NCI-H187 treated with DMSO at 0.1 percent for 48 hours (cell line): ENCODE measurements at places on chromosomes 5 and 9.

- no peak for DNase-seq
These were observed 11.3 kb downstream of the RGS14 start for GRCh38 chr5:177368869-177369644.

GRCh38 chr5:171432583-171433351 lies 13.3 kb downstream of the FGF18 start:
- DNase-seq, result no peak

DNA sequence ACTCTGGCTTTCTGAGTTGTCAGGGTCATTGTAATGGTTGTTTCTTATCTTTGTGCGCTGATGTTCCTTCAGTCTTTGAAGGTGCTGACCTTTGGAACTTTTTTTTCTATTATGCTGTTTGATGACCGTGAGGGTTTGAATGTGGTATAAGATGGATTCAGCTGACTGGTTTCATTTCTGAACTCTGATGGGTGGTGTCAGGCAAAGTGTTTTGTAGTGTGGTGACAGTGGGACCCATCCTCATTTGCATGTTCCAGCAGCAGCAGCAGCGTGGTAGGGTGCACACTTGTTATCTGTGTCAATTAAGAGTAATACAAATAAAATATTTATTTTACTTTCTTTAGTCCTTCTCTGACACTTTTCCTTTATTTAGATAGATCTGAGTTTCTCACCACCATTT lies 227.7 kb upstream of the PRR16 start:
- DNase-seq, result no peak

GRCh38 chr5:139745132-139745799 lies 50.3 kb upstream of the PSD2 start:
- no peak for DNase-seq

GRCh38 chr9:85508616-85509015 lies 233.1 kb downstream of the AGTPBP1 start:
- no peak for DNase-seq

- DNase-seq, result no peak
These were observed 8.1 kb downstream of the POLK start for GRCh38 chr5:75519761-75520160.

DNA sequence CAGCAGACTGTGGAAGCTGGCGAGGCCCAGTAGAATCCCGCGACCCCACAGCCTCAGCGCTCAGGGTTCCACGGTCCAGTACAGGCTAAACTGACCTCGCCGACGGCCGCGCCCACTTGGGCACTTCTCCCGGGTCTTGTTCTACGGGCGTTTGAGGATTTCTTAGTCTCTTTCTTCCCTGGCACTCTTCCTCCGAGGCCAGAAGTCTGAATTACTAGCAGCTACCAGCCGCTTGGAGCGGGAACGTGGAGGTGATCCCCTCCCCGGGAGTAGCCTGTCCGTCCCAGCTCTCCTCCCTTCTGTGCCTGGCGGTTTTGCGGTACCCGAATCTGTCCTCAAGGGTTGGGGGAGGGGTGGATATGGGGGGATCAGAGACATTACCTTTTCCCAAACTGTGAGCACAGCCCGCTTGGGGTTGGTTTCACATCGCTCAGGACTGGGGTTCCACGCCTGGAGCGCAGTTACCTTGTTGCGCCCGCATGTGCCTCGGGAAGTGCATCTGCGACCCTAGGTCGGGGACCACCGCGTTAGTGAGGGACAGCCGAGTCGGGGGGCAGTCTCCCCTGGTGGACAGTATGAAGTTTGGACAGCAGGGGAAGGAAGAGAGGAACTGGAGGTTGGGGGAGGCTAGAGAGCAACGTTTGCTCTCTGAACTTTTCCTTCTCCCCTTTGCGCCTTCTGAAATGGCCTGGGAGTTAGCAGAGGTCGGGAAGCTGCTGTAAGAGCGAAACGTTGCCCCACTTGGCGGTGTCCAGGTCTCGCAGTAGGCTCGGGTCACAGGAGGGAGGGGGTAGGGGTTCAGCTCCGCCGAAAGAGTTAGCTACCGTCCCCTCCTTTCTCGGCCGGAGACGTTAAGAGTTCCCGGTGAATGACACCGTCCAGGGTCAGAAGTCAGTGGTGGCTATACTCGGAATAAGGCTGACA lies 190.8 kb downstream of the MEF2C start:
- no peak for DNase-seq

- no peak for DNase-seq
These were observed 138.2 kb upstream of the SMARCA2 start for GRCh38 chr9:1876891-1877496.

DNA sequence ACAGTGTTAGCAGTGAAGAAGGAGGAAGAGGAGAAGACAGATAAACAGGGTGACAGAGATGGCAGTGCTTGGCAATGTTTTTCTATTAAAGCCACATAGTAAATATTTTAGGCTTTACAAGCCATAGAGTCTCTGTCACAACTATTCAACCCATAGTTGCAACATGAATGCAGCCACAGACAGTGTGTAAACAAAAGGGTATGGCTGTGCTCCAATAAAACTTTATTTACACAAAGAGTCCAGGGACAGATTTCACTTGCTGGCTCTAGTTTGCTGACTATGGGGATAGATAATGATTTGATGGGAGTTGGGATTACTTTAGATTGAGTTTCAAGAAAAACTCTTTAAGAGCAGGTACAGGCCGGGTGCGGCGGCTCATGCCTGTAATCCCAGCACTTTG lies 224.8 kb upstream of the SEMA6A start:
- DNase-seq, result no peak

DNA sequence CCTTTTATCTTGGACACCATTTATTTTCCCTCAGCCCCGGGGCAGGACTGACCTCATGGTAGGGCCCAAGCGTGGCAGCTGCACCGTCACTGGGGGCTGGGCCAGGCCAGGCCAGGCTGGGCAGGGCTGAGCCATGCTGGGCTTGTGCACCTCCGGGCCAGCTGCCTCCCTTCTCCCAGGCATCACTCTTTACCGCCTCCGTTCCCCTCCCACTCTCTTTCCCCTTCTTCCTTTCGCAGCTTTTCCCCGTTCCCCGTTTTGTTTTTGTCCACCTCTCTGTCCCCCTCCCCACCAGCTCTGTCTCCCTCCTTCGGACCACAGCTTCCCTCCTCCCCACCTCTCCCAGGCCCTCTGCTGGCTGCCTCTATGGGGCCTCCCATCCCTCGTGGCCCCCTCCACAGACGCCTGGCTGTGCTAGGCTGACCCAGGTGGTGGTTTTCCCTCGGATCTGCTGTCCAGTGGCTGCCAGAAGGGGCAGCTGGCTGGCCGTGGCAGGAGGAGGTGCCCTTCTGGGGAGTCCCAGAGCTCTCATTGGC lies 17.9 kb downstream of the FGF18 start:
- DNase-seq, result no peak

DNA sequence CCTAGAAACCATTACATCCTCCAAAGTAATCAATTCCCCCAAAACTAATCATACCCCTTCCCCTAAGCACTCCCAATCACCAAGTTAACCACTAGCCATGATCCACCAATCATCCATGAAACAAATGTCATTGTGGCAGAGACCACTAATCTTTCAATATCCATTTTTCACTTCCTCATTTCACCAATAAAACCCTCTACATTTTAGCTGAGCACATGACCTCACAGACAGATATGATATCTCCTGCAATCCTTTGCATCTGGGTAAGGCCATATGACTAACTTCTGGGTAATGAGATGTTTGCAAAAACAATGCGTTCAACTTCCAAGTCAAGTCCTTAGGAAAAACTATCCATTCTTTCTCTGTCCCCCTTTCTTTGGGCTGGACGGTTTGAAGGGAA lies 20.7 kb downstream of the OR2S2 start:
- DNase-seq, result no peak

DNA sequence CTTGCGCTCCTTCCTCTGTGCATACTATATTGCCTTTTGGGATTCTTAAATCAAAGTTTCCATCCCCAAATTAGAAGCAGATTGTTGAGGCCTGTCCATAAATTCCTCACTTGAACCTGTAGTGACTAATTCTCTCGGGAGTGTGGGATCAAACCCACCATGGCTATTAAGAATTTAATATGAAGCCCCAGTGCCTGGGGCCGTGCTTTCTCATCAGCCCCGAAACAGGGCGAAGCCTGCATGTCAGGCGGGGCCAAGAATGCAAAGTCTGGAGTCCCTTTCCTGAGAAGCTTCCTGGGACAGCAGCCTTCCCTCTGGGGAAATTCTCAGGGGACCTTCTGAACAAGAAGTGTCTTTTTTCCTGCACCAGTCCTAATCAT lies 29.3 kb upstream of the FAT2 start:
- no peak for DNase-seq

GRCh38 chr5:137145721-137146120 lies 353.4 kb downstream of the SPOCK1 start:
- no peak for DNase-seq

DNA sequence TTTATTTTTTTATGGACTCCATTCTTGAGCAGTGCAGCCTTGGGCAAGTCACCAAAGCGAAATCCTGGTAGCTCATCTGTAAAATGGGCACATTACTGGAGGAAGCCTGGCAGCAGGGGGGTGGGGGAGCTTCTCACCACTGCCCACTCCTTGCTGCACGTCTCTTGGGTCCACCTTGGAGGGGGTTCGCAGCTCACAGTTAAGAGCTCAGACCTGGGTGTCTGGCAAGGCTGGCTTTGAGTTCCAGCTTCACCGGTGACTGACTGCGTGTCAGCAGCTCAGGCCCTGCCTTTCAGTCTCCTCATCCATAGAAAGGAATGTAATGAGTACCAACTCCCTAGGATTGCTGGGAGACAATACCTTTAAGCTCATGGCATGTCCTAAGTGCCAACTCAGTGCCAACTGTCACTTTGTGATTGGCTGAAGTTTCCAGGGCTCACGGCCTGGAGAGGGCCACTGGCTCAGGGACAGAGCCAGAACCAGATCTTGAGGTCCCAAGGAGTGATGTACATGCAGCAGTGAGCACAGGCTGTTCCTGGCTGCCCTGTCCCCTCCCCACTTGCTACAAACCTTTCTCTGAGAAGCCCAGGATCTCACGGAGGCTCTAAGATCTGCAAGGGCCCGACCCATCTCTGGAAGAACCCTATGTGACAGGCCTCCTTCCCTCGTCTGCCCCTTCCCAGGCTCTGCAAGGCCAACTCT lies 72.9 kb downstream of the C9orf50 start:
- DNase-seq, result no peak

DNA sequence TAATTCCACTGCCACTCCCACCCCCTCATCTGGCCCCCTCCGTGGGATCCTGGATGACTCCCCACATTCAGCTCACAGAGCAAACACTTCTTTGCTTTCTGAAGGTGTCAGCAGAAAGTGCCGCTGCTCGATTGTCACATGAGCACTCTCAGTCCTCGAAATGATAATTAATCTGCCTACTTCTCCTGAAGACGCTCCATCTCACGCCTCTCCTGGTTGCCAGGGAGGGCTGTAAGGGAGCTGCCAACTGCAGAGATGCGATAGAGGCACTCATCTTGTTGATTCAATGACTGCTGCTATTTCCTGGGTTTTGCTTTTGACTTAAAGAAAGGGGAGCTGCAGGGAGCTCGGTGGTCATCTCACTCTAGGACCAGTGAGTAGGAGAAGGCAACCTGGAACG lies 206.5 kb downstream of the DAB2IP start:
- peak; percentile 65 for DNase-seq

DNA sequence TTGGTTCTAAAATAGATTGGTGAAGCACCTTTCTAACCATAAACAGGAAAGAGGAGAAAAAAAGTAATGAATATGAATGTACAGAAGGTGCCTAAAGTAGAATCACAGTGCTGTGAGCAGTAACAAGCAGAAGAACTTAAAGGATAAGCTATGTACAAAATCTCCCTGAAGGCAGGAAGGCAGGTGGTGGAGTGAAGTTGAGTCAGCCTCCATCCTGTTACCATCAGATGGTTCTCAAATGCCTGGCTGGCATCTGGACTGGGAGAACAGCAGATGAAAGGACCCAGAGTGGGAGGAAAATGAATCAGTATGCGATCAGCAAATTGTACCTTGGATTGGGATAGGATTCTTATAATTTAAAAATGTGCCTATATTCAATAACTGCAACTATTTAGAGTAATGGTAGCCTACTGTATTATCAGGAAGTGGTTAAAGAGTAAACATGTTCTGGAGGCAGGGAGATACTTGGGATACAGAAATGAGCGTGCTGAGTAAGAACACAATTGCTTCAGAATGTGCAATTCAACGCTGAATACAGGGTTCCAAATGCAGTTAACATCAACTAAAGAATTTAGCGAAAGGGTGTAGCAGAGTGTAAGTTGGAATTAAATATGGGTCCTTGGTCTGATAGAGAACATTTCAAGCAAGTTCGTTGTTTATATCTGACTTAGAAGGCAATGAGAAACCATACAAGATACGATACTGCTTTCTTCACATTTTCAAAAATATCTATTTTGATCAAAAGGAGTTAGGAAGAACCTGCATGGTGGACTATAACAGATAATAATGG lies 21.1 kb upstream of the FER start:
- no peak for DNase-seq

DNA sequence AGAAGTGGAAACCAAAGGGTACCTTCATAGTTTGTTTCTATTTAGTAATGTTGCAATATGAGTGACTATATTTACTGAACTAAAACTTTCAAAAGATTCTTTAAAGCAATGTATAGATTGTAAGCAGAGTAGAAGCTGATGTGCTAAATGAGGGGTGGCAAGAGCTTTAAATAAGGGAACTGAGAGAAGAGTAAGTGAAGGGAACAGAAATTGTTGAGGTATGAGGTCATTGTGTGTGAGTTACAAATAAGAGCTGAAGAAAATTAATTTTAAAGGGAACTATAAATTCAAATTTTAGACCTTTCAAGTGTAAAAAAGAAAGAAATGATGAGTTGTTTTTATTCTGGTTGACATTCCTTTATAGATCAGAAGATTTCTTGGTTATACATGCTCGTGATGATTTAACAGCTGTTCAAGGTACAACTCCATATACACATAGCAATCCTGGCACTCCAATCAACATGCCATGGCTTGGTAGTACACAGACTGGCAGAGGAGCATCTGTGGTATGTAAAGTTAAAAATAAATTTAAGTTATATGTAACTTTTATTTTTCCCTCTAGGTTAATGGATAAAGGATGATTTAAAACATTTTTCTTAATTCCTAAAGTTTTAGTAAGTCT lies 135.1 kb upstream of the TNFAIP8 start:
- no peak for DNase-seq

DNA sequence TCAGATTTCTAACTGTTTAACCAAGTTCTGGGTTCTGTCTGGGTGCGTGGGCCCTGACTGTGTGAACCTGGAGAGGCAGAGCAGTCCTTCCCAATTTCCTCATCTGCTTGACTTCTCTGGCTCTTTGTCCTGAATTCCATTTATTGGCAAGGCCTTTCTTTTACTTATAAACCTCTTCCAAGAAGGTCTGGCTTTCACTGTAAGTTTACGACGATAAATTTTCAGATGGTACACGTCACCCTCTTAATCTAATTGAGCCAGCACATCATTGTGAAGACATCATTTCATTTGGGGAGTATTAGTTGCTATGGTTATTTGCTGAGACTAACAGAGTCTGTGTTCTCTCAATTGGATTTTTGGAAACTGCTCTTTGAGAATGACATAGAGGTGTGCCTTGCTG lies 92.4 kb downstream of the ARHGAP26 start:
- no peak for DNase-seq

- DNase-seq, result no peak
These were observed 54.7 kb upstream of the UBAC1 start for GRCh38 chr9:136015656-136016571.

- DNase-seq, result no peak
These were observed 155.2 kb upstream of the ACOT12 start for GRCh38 chr5:81549123-81549522.
